NCI-H748 treated with DMSO at 0.1 percent for 48 hours (cell line): ENCODE measurements at places on chromosomes 2 and 18.

DNA sequence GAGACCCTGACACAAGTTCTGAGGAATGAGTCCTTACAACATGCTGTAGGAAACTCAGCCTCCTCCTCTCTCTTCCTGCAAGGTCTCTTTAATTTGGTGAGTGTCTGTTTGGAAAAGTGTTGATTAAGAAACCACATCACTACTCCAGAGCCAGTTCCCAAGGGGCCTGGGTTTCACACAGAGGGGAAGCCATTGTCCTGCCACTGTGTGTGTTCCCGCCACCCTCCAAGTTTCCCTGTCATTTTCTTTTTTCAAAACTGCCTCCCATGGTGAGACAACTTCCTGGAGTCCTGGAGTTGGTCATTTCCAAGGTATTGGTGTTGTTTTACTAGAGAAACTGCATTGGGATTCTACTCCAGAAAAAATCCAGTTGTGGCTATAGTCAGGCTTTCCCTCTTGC lies 232.0 kb upstream of the PARD3B start:
- no peak for DNase-seq

GRCh38 chr2:57543211-57543610 lies 503.4 kb upstream of the VRK2 start:
- DNase-seq: no peak

DNA sequence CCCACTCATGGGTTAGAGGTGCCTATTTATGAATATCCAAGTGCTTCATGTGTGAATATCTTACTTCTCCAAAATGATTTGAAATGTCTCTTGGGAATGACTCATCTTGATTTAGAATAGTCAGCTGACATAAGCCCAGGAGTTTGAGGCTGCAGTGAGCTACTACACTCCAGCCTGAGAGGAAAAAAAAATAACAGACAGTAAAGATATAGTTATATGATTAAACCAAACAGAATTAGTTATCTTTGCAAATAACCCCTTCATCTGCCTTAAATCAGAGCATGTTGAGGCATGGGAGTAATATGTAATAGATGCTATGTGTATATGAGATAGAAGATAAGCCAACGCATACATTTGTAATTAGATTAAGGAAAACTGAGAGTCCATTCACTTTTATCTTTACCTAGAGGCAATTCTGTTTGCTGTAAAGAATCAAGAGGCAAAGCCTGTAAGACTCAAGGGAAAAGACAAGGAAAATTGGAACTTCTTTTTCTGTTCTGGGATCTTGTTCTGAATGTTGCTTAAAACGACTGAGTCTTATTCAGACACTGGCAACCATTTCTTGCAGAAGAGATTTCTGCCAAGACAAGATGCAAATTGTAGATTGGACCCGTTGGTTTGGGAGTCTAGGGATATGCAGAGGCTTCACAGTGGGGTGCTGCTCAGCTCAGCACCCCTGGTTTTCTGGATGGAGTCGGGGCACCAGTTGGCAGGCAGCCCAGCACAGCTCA lies 104.4 kb downstream of the LIPG start:
- no peak for DNase-seq

DNA sequence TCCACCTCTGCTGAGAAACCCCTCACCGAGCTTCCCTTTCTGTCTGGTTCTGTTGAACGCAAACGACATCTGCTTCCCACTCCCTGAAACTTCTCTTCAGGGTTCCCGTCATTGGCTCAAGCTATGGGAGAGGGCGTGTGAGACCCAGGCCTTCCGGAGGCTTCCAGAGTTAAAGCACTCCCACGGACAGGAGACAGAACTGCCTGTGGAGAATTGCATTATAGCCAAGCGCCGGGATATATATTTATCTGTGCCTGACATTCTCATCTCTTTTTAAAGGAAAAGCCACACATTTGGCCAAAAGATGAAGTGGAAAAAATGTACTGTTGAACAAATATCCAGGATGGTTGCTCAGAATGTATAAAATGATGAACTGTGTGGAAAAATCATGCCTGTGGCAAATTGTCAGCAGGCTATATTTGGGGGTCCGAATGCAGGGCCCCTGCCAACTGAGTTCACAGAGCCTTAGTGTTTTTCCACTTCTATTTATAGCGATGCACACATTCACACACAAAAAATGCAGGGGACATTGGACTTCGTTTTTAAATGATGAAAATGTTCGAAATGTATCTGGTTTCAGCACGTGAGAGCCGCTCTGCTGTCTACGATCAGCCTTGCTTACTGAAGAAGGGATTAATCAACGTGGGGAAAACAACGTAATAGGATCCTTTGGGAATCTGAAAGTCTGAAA lies 59.5 kb downstream of the E2F6 start:
- no peak for DNase-seq

DNA sequence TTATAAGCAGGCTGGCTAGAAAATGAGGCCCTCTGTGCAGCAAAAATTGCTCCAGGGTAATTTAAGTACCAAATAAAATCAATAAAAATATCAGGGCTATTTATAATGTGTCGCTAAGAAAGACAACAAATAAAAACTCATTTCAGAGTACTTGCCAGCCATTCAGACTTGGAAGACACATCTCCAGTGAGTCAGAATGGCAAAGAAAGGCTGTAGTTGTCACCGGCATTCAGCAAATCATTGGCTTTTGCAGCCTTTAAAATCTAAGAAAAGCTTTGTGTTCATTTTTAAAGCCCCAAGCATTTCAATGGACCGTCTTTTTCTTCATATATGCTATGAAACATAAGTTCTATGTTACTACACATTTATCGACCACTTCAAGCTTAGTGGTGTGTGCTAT lies 141.1 kb upstream of the HNMT start:
- no peak for DNase-seq

DNA sequence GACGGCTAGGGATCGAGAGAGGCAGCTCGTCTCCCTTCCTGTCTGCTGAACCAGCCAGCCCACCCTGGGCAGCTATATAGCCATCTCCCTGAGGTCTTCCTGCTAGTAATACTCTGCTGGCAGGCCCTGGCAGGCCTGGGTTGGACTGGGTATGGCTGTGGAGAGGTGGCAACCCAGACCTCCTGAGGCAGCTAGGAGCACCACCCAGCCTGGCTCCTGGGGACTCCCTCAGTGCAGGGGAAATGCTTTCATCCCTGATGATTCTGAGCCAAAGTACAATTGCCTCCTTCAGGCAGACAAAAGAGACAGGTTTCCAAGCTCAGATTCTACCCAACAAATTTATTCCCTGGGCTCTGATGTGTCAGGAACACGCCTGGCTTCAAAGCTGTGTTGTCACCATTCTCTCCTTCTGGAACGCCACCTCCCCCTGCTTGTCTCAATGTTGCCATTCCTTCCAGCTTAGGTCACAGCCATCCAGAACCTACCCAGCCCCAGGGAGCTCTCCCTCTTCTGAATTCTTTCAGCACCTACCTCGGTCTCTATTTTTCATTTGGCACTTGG lies 4.7 kb upstream of the DNAJB2 start:
- no peak for DNase-seq
